Lung microvascular endothelial cell (primary cell): ENCODE measurements at places on chromosomes 13 and 19. TPM values are rescaled to one million over a fixed set of nuclear protein-coding genes. Genes with fewer than 3 reads are reported as not detected.

- DNase-seq: no peak
Measured at GRCh38 chr19:15109768-15110417, 2.7 kb downstream of the SYDE1 start.

DNA sequence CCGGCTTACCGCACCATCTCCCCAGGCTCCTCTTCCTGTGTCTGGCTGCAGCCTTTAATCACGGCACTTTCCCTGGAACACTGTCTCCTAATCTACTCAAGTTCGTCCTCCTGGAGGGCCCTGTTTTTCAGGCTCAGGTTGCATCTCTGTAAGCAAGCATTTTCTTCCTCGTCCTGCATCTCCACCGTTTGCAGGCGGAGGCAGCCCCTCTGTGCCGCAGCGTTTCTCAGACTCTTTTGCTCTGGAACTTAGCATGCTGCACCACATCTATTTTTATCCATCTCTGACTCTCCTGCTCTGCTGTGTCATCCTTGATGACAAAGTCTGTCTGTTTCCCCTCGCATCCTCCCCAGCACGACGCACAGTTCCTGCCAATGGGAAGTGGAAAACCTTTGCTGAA is 117.5 kb downstream of the ATP8A2 start:
- no peak for DNase-seq

DNA sequence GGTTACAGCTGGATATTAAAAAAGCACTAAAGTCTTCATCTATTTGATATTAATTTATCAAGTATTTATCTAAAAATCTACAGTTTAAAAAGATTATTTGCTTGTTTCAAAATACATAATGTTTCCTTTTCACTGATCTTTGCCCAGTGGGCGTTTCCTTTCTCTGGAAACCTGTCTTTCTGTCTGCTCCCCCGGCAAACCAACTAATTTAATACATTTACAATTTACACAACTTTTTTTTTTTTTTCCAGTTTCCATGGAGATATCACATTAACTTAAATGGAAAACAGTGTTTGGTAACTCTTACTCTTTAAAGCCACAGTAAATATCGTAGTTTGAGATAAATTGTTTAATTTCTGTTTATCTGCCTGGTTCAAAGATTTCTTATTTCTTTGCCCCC is 5.3 kb downstream of the GPC6 start:
- DNase-seq: no peak

DNA sequence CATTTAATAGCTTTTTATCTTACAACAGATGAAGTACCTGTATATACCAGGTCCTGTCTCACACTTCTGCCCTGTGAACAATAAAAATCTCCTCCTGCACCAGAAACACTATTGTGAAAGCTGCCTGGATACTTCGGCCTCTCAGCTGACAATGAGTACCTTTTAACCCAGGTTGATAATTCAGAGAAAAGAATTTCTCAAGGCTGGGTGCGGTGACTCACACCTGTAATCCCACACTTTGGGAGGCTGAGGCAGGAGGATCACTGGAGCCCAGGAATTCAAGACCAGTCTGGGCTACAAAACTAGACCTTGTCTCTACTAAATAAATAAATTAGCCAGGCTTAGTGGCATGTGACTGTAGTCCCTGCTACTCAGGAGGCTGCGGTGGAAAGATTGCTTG is 65.3 kb upstream of the TM9SF2 start:
- no peak for DNase-seq

- peak; percentile 41 for DNase-seq
Measured at GRCh38 chr13:32253911-32254399, 61.2 kb downstream of the ZAR1L start.

Gene GSX1
- not detected in 2 replicates for total RNA-seq

Gene SLC8A2
- 0.22 TPM in 1 of 2 replicates, not detected in the other for total RNA-seq

Gene PEAK3
- total RNA-seq: under 0.01 and 0.20 TPM in 2 replicates
